ENCODE measurements at places on chromosomes 12 and 14.

DNA sequence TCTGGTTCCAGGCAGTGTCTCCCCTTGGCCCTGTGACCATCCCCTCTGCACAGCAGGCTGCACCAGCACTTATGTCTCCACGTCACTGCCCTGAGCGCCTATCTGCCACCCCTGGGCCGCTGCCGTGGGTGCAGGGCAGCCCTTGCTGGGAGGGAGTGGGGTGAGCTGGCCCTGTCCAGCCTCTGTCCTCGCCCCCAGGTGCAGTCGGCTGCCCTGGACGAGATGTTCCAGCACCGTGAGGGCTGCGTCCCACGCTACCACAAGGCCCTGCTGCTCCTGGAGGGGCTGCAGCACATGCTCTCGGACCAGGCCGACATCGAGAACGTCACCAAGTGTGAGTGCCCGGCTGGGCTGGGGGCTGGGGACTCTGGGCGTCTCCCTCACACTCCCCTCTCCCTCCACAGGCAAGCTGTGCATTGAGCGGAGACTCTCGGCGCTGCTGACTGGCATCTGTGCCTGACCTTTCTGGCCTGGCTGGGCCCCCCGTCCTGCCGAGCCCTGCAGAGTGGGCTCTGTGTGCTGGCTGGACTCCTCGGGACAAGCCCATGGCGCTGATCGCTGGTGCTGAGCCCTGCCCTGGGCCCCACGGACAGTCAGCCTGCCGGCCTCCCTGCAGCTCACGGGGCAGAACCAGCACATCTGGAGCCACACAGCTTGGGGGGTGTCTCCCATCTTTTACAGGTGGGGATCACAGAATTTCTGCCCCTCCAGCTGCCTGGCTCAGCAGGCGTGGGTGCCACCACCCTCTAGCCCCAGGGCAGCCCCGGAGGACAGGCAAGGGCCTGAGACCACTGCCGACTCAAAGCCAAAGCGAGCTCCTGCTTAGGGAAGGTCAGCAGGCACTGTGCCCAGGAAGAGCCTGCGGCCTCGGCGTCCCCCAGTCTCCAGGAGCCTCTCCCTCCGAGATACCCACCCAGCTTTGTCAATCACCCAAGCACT is 7.9 kb upstream of the PUS1 start:
- no peak for DNase-seq

DNA sequence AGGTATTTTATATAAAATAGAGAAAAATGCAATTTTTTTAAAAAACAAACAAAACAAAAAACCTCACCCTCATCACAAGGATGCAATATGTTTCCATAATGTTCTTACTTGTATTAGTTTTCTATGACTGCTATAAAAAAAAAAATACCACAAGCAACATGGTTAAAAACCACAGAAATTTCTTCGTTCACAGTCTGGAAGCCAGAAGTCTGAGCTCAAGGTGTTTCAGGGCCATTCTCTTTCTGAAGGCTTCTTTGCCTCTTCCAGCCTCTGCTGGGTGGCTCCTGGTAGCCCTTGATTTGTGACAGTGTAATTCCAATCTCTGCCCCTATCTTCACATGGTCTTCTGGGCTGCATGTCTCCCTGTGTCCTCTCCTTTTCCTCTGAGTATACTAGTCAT is 21.5 kb upstream of the SSTR1 start:
- DNase-seq = peak; percentile 26

DNA sequence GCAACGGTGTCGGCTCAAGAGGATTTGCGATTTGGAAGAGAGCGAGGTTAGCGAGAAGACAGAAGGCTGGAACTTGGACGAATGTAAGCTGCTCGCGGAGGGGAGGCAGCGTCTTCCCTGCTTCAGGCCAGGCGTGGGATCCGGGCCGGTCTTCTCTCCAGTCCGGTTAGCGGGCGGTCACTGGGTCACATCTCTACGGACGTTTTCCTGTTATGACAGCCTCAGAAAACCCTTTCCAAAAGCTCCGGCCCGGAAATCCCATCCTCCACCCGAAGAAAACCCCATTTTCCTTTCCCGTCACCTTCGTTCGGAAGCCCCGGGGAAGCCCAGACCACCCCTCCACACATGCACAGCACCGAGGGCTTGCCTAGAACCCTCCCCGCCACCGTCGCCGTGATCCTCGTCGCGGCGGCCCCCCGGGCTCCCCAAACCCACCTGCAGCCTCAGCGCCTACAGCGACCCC is 268 bp downstream of the NDUFB1 start:
- DNase-seq = peak; percentile 28

- no peak for DNase-seq
Measured at GRCh38 chr12:43337571-43338444, 214.2 kb downstream of the ADAMTS20 start.

Data from MM.1S (cell line).